ENCODE measurements at places on chromosomes 16 and 17.

- no peak overlapping the region for H3K27ac ChIP-seq
- H3K4me3 ChIP-seq = no peak overlapping the region
- H3K27me3 ChIP-seq = no peaks in the 10 kb centered on the region
- H3K36me3 ChIP-seq = peaks cover 51% of the 10 kb centered on the region
Observed at GRCh38 chr16:69116256-69116875, 10.9 kb downstream of the HAS3 start.

DNA sequence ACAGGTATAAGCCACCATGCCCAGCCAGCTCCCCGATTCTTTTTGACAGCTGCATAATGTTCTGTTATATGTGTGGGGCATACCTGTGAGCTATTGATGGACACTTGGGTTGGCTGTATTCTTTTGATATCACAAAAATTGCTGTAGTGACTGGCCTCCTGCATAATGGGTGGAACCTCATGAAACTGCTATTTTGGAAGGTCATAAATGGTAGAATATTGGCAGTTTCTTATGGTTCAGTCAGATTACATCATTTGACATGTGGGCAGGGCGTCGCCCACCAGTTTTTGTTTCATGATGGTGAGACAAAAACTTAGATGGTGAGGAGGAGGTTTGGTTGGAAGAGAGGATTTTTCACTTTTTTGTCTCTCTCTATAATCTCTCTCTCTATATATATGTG lies 26.7 kb upstream of the POLR3E start:
- H3K4me1 ChIP-seq = no peaks in the 10 kb centered on the region
- no peaks in the 10 kb centered on the region for H3K27me3 ChIP-seq
- peaks cover 5% of the 10 kb centered on the region for H3K36me3 ChIP-seq
- no peak for DNase-seq
- no peak overlapping the region for H3K4me3 ChIP-seq

- H3K4me3 ChIP-seq = no peak overlapping the region
- peaks cover 42% of the 10 kb centered on the region for H3K36me3 ChIP-seq
- no peaks in the 10 kb centered on the region for H3K27me3 ChIP-seq
- DNase-seq = peak; percentile 46
Observed at GRCh38 chr16:56477096-56477878, 25.9 kb downstream of the OGFOD1 start.

DNA sequence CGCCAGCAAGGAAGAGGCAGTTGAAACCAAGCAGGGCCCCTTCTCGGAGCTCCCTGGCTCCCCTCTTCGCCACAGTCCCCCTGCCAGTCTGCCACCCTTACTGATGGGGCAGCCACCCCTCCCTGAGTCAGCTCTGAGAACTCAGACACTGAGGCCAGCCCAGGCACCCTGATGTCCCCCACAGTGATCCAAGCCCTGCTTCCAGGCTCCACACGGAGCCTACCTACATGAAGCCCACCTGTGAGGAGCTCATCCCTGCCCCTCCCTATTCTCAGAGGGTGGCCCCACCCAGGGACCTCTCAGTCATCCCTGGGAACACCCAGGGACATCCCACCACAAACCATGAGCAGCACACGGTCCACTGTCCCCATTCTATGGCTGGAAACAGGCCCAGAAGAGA lies 8.9 kb downstream of the CNGB1 start:
- DNase-seq = no peak
- no peaks in the 10 kb centered on the region for H3K36me3 ChIP-seq
- no peaks in the 10 kb centered on the region for H3K27me3 ChIP-seq
- no peaks in the 10 kb centered on the region for H3K4me1 ChIP-seq

DNA sequence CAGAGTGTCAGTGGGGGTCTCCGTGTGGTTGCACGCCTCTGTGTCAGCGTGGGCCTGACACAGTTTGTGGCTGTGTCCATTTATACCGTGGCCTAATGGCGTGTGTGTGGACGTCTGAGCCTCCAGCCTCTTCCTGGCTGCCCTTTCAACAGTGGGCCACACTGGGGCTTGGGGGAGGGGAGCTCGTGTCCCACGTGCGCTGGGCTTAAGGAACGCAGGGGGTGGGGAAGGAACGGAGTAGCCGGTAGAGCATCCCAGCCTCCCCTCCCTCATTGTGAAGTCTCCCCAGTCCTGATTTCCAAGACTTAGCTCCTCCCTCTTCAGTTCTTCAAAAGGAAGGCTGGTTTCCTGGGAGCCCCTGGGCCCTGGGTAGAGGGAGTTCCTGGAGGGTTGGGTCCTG lies 9.5 kb upstream of the HES7 start:
- H3K36me3 ChIP-seq = no peaks in the 10 kb centered on the region
- H3K27ac ChIP-seq = peak overlapping the region; percentile 39
- no peaks in the 10 kb centered on the region for H3K27me3 ChIP-seq

GRCh38 chr16:25692742-25693508 lies 1.2 kb downstream of the HS3ST4 start:
- no peak for DNase-seq
- H3K4me1 ChIP-seq = no peaks in the 10 kb centered on the region
- peaks cover 42% of the 10 kb centered on the region for H3K27me3 ChIP-seq
- H3K27ac ChIP-seq = no peak overlapping the region

GRCh38 chr17:74646231-74646630 lies 22.7 kb upstream of the CD300E start:
- H3K4me1 ChIP-seq = no peaks in the 10 kb centered on the region
- peaks cover 79% of the 10 kb centered on the region for H3K27me3 ChIP-seq
- no peak overlapping the region for H3K27ac ChIP-seq
- no peak overlapping the region for H3K4me3 ChIP-seq

DNA sequence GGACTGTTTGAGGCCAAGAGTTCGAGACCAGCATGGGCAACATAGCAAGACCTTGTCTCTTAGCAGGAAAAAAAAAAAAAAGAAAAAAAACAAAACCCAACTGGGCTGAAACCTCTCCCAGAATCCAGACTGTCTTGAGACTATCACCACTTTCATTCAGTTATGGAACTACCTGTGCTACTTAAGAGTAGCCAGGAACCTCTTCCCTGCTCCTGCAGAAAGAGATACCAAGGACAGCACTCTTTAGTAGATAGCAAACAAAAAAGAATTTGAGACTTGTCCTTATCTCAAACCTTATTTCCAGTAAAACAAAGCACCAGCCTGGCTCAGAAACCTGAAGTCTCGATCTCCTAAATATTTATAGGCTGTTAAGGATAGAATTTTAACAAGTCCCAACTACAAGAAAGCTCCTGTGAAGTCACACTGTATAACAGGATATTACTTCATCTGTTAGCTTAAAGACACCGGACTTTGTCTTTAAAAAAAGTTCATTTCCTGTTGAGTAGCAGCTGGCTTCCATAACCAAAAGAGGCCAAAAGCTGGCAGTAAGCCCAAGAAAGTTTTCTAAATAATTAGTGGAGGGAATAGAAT lies 5.1 kb downstream of the CDR2 start:
- no peak overlapping the region for H3K27ac ChIP-seq
- peaks cover 40% of the 10 kb centered on the region for H3K4me1 ChIP-seq
- H3K36me3 ChIP-seq = 0 out of 2 replicates have a peak, but pooled peaks cover 4% of the 10 kb centered on the region
- no peak overlapping the region for H3K4me3 ChIP-seq
- no peak for DNase-seq
- H3K27me3 ChIP-seq = no peaks in the 10 kb centered on the region

- H3K27ac ChIP-seq = no peak overlapping the region
- no peaks in the 10 kb centered on the region for H3K27me3 ChIP-seq
- no peaks in the 10 kb centered on the region for H3K4me1 ChIP-seq
- H3K36me3 ChIP-seq = no peaks in the 10 kb centered on the region
- no peak overlapping the region for H3K4me3 ChIP-seq
Observed at GRCh38 chr16:65672960-65673359, 551.1 kb upstream of the CDH11 start.

DNA sequence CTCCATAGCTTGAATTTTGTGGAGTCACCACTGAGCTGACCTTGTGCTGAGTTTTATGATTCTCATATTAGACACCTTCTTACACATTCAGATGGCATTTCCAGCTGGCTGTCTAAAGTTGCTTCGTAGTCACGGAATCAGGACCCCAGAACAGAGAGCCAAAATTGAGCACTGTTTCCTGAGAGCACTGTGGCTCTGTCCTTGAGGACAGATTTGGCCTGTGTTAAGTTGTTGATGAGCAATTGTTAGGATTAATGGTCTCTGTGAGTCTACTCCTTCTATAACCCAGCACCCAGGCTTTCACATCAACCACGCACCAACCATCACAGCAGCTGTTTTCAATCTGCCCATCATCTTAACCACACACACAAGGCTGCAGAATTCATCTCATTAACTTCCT lies 277.5 kb upstream of the HSBP1 start:
- H3K4me1 ChIP-seq = no peaks in the 10 kb centered on the region
- no peak overlapping the region for H3K27ac ChIP-seq
- H3K4me3 ChIP-seq = no peak overlapping the region
- DNase-seq = no peak

DNA sequence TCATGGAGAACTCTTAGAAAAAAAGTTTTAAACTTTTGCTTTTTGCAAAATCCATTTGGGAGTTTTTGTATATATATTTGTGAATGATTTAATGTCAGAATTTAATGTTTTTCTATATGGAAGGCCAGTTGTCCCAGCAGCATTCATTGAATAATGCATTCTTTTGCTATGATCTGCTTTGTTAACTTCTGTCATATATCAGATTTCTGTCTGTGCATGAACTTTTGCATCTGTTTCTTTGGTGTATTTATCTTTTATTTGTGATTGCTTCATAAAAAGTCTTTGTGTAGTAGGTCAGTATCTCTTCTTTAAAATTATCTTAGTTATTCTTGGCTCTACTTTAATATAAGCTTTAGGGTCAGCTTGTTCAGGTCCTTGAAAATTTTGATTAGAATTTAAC lies 84.2 kb downstream of the MAP2K4 start:
- no peaks in the 10 kb centered on the region for H3K36me3 ChIP-seq
- H3K27ac ChIP-seq = no peak overlapping the region
- no peaks in the 10 kb centered on the region for H3K27me3 ChIP-seq
- H3K4me3 ChIP-seq = no peak overlapping the region
- DNase-seq = no peak

DNA sequence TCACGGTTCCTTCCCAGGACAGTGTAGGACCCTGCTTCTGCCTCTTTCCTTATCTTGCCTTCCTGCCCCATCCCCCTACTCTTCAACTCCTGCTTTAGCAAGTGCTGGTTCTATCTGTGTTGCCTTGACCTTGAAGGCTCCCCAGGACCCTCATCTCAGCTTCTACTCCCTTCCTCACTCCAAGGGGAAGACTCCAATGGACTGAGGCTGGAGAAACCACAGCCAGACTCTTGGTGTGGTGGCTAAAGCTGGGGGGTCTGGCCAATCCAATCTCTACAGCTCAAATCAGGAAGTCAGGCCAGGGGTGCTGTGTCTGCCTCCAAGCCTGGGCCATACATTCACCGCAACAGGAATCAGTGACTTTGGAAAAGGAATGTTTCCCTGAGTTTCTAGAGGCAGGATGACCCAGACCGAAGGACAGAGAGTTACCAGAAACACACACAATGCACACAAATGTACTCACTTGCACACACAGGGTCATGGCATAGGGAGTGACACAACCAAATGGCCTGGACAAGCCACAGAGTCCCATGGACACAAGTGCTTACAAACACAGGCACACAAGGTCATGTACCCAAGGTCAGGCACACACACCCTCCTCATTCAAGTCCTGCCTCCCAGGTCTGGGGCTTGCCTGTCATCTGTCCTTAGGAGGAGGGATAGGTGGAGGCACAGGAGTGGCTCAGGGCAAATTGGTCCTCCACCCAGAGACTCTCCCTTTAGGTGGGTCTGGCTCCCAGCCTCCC lies 1.7 kb upstream of the HSD11B2 start:
- no peaks in the 10 kb centered on the region for H3K36me3 ChIP-seq
- no peak for DNase-seq
- H3K4me1 ChIP-seq = peaks cover 44% of the 10 kb centered on the region
- H3K27ac ChIP-seq = no peak overlapping the region

DNA sequence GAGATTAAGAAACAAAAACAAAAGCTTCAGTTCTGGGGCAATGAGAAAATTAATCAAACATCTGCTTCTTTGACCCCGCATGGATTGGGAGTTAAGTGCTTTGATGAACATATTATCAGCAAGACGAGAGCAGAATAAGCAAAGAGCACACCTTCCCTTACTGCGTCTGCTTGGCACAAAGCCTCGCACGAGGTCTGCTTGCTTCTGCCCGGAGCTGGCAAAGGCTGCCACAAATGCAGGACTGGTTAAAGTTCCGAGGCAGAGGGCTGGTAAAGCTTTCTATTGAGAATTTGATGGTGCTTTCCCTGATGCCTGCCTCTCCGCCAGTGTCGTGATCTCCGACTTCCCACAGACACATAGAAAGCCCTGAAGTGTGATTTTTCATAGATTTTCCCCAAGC lies 17.0 kb downstream of the VAT1L start:
- no peak overlapping the region for H3K27ac ChIP-seq
- peaks cover 38% of the 10 kb centered on the region for H3K27me3 ChIP-seq
- DNase-seq = no peak
- no peaks in the 10 kb centered on the region for H3K36me3 ChIP-seq

GRCh38 chr17:8935191-8935590 lies 30.3 kb downstream of the PIK3R5 start:
- no peaks in the 10 kb centered on the region for H3K27me3 ChIP-seq
- no peak overlapping the region for H3K4me3 ChIP-seq
- no peaks in the 10 kb centered on the region for H3K36me3 ChIP-seq
- no peak overlapping the region for H3K27ac ChIP-seq
- no peak for DNase-seq

Measured in HCT116 (cell line).